ENCODE measurements at places on chromosomes 4 and X.
A peak's percentile ranks its signal among the peaks of the same experiment; 100 is the strongest.

DNA sequence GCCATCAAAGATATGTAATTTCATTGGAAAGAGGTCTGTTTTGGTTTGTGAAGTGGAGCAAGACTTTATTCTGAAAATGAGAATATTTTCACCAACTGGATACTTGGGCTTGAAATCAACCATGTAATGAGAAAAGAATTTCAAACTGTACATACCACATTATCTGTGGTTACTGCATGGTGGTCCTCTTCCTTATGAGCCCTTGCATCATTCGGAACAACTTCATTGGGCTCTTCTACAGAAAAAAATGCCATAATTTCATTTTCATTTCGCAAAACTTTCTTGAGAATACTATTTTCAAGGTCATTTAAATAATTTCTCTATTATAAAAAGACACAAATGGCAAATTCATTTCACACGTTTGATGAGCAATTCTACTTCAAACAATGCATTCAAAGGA, 148.6 kb upstream of the RPS6KA6 start:
- no peak for DNase-seq

GRCh38 chrX:11791090-11791489, 33.1 kb downstream of the MSL3 start:
- DNase-seq, result no peak

GRCh38 chrX:148854306-148854705, 353.9 kb downstream of the AFF2 start:
- DNase-seq, result no peak

DNA sequence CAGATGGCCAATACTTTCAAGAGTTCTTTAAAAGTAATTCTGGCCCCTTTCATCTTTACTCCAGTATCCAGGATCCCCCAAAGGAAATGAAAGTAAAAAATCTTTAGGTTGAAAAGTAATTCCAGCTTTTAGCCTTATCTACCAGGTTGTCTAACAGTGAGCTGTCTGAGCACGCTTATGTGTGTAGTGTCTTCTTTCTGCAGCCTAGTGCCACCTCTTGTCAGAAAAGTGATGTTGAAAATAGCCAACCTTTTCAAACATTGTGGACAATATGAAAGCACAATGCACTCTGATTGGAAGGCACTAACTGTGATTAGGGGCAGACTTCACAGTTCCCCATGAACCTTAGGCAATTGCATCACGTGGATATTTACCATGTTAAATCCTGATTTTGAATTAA, 92.1 kb downstream of the RELL1 start:
- no peak for DNase-seq

GRCh38 chrX:38959736-38960135, 158.5 kb downstream of the MID1IP1 start:
- no peak for DNase-seq

GRCh38 chrX:153820601-153821000, 9.7 kb downstream of the PDZD4 start:
- no peak for DNase-seq

DNA sequence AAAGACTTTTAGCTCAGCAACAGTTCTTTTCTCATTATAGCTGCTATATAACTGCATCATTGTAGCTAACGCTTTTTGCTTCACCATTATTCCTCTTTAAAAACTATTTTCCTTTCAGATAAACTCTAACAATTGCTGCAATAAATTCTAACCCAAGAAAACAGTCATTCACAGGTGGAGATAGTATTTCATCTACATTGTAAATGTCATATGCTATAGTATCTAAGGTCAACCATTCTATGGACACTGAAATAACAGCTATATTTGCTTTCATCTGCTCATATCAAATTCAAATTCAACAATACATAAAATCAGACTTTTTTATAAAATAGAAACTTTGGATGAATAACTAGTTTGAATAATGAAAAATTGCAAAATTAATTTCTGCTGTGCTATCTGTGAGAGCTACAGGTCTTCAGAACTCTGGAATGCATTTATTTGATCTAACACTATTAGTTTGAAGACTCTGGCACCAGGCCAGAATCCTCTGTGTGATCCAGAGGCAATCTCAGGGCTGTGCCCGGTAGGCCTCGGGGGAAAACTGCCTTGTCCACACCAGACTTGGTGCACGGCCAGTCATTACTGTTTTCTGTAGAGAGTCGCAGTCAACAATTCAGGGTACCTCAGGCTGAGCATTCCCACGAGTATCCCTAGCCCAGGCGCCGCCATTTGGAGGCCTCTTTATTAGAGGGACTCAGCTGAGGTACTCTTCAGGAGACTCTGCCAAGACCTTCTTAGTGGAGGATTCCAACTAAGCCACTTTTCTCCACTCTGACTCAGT, 332.4 kb downstream of the SLC7A11 start:
- DNase-seq, result no peak

- DNase-seq, result no peak
These were observed 132.8 kb downstream of the MAB21L2 start for GRCh38 chr4:150714462-150715438.

- DNase-seq, result no peak
These were observed 16.1 kb downstream of the NSG1 start for GRCh38 chr4:4402966-4403365.

- no peak for DNase-seq
These were observed 345.3 kb downstream of the GABRG1 start for GRCh38 chr4:45778514-45778913.

- no peak for DNase-seq
These were observed 19.4 kb downstream of the TAPT1 start for GRCh38 chr4:16206848-16207247.

- DNase-seq, result no peak
These were observed 221.7 kb downstream of the BCOR start for GRCh38 chrX:39875834-39876628.

DNA sequence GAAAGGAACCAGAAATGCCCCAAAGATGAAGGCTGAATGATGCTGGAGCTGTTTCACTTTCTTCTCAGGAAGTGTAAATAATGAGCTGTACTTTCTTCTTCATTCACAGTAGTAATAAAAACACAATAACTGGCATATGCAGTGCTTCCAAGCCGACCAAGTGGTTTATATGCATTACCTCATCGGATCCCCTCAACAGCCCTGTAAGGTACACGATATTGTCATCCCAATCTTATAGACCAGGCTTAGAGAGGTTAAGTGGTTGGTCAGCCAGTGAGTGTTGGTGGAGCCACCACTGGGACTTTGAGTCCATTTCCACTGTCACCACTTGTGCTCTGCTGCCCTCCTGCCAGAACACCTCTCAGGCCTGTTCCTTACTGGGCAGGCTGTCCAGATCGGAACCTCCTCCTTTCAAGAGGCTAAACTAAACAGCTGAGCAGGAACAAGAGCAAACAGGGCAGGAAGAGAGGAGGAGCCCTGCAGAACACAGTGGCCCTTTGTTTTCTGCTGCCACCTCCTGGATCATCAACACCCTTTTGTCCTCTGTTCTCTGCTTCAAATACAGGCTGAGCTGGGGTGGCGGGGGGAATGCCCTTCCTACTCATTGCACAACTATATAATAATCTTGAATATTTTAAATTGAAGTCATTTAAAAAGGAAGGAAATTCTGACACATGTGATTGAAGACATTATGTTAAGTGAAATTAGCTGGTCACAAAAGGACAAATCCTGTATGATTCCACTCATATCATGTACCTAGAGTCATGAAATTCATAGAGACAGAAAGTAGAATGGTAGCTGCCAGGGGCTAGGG, 112.5 kb upstream of the ATP6AP2 start:
- peak; percentile 10 for DNase-seq

GRCh38 chrX:81255876-81256275, 54.0 kb downstream of the SH3BGRL start:
- no peak for DNase-seq

DNA sequence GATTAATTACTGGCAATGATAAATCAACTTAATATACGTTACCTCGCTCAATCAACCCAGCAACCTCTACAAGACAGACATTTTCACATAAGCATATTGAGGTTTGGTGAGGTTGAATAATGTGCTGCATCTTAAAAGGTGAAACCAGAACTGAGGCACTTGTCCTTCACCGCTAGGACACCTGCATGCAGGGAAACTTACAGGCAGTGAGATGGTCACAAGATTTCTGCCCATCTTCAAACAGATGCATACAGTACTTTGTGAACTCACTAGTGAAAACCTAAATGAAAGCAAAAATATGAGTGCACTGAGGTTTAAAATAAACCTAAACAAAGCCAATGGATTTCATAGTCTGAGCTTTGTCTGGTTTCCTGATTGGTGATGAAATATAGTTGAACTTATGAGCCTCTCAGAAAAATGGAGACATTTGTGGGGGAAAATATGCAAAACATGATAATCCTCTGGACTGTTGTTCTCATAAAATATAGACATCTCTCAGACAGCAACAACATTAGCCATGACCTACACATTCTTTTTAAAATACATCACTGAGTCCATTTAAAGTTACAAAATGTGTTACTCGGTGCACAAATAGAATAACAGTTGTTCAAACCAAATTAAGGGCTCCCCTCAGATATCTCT, 20.9 kb upstream of the PRSS12 start:
- no peak for DNase-seq

DNA sequence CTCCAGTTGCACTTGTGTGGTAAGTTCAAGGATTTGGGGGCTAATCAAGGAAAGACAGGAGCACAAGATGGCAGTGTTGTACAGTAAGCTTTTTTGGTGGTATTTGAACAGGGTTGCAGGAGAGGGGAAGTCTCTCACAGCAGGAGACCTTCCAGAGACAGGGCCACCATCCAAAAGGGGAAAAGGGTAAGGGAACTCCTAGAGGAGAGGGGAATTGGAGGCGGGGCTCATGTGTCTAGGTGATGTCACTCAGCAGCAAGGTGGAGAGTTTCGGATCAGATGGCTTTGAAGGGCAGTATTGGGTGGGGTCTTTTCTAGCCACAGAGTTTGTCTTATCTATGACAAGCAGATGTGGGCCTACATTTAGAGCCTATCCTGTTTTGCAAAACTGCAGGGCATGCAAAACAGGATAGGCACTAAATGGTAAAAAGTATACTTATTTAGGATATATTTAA, 13.4 kb upstream of the RNF175 start:
- no peak for DNase-seq

GRCh38 chr4:148431401-148431800, 10.8 kb downstream of the NR3C2 start:
- no peak for DNase-seq

DNA sequence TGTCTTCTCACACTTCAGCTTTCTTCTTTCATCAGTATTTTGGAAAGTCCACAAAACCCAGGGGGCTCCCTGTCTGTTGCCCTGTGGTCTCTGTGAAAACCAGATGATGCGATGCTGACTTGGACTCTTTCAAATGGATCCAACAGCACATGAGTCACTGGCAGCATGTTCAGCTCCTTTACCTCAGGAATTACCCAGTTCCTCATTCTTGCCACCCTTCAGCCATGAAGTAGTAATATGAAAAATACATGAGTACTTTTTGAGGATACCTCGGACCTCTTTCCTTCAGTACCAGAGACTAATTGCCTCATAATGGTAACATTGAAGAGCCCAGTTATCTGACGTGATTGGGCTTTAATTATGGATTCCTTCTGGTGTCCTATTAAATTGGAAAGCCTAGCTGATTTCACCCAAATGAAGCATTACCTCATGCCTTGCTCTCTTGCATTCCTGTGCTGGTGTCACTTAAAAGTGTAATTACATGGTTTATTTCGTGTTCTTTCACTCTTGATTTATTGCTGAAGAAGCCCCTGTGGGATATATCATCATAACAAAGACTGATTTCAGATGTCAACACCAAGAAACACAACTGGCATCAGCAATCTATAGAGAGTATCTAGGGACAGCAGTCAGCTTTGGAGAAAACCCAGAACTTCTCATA, 63.4 kb downstream of the NFKB1 start:
- no peak for DNase-seq

GRCh38 chr4:16140231-16140878, 56.5 kb upstream of the PROM1 start:
- DNase-seq, result no peak

GRCh38 chr4:72569719-72570235, 756 bp upstream of the ADAMTS3 start:
- no peak for DNase-seq

DNA sequence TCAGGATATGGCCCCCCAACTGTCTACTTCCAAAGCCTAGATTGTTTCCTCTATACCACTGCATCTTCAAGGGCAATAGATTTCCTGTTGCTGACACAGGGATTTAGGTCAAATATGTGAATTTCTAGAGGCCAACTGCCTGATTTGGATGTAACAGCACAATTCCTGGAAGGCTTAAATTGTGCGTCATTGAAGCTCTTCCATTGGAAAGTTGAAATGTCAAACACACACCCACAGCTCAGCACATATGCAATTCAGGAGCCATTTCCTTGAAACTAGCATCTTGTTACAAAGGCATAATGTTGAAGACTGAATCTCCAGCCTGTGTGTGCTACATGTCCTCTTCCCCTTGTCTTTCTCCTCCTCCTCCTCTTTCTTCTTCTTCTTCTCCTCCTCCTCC, 158.6 kb downstream of the STK32B start:
- DNase-seq, result no peak

- no peak for DNase-seq
These were observed 189.0 kb upstream of the HCCS start for GRCh38 chrX:10922159-10922558.

DNA sequence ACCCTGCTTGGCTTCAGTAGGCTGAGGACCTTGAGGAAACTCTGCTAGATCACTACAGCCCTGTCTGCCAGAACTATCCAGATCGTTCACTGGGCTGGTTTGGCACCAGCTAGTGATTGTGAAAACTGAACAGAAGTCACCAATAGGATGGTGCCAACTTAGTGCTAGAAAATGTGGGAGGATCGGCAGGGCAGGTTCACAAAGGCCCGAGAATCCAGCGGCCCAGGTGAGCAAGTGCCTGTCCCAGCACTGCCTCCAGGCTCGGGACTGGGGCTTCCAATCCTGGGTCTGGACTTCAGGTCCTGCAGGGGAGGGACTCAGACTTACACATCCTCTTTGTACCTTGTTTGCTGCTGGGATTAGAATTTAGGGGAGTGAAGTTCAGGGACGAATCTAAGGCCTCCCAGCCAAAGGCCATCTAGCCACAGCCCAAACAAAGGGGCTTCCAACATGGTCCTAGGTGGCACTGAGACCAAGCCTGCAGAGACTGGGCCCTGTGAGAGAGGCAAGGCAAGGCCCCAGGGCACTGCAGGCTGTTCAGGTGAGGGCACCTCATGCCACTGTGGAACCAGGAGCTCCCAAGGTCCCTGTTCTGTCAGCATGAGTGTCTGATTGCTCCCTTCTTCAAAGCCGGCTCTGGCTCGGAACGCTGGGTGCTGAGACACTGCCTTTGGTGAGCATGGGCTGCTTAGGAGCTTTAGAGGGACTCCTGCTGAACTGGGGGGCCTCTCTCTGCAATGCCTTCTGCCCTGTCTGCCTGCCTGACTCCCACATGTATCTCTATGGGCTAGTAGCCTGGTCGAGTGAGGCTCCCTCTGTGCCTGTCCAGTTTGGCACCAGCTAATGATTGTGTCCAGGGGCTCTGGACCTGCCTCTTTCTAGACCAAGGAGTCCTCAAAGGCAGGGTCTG, 20.7 kb upstream of the ZNF185 start:
- DNase-seq, result no peak

- no peak for DNase-seq
These were observed 152.7 kb downstream of the STK32B start for GRCh38 chr4:5203993-5204310.

- DNase-seq, result no peak
These were observed 38.2 kb upstream of the PRDM5 start for GRCh38 chr4:120960656-120961267.
